ENCODE measurements at places on chromosomes 16 and 17.

DNA sequence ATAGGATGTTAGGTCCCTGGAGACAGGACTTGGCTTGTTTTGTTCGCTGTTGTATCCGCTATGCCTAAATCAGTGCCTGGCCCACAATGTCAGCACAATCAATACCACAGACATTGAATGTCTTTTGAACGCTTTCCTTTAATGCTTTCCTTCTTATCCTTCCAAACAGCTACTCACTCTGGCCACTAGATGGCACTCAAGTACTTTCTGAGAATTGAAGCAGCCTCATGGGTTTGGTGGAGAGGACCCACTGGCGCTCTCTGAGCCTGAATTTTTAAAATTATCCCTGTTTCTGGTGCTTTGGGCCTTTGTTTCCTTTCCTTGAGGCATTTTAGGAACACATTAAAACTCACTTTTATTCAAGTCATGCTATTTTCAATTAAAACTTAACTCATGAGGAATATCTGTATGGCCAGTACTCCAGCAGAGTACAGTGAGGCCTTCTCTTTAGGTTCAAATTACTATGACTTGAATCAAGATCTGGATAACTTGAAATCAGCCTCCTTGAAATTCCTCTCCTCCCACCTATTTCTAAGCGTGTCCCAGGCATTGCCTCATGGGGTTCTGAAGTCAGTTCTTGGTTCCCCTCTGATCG is 3.2 kb upstream of the NLRP1 start:
- peak; percentile 47 for DNase-seq

- no peak for DNase-seq
Observed at GRCh38 chr17:57541472-57542394, 203.4 kb downstream of the CCDC182 start.

DNA sequence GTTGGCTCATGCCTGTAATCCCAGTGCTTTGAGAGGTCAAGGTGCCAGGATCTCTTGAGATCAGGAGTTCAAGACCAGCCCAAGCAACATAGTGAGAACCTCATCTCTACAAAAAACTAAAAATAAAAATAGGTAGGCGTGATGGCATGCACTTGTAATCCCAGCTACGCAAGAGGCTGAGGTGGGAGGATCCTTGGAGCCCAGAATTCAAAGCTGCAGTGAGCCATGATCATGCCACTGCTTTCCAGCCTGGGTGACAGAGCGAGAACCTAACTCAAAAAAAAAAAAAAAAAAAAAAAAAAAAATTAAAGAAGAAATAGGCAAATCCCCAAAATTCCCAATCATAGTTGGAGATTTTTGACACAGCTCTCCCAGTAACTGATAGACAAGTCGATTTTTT is 32.2 kb upstream of the SRCIN1 start:
- DNase-seq, result no peak

GRCh38 chr17:17503566-17504130 is 7.5 kb upstream of the RASD1 start:
- DNase-seq, result no peak

GRCh38 chr17:82216301-82217119 is 3.9 kb upstream of the CCDC57 start:
- peak; percentile 35 for DNase-seq

GRCh38 chr17:65586899-65587298 is 25.5 kb upstream of the AXIN2 start:
- no peak for DNase-seq

- no peak for DNase-seq
Observed at GRCh38 chr16:79066561-79066960, 534.0 kb downstream of the MAF start.

GRCh38 chr16:53789137-53789536 is 85.2 kb downstream of the FTO start:
- no peak for DNase-seq

DNA sequence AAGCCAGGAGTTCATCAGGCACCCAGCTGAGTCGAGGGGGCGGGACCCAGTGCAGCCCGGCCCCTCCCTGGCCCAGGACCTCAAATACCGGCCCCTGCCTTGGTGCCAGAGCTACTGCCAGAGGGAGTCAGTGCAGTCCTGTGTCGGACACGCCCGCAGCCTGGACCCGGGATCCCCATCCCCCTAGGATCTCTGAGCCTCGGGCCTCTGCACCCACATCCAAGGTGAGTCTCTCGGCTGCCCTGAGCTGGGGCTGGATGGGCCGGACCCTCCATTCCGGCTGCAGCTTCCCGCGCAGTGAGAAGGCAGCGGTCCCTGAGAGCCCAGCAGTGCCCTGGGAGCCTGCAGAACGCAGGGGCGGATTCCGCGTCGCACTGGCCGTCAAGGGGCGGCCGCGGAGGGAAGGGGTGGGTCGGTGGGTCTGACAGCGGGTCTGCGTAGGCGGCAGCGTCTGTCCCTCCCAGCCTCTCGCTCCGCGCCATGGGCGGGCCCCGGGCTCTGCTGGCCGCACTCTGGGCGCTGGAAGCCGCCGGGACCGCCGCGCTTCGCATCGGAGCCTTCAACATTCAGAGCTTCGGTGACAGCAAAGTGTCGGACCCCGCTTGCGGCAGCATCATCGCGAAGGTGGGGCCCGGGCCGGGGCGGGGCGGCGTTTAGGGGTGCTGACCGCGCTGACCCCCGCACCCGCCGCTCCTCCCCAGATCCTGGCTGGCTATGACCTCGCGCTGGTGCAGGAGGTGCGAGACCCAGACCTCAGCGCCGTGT is at the start of gene DNASE1L2:
Gene DNASE1L2 (plus strand): TSS at position 108 of the 765 bp plus-strand sequence. CDS start 373 bp downstream, at position 481.
- DNase-seq, result no peak

DNA sequence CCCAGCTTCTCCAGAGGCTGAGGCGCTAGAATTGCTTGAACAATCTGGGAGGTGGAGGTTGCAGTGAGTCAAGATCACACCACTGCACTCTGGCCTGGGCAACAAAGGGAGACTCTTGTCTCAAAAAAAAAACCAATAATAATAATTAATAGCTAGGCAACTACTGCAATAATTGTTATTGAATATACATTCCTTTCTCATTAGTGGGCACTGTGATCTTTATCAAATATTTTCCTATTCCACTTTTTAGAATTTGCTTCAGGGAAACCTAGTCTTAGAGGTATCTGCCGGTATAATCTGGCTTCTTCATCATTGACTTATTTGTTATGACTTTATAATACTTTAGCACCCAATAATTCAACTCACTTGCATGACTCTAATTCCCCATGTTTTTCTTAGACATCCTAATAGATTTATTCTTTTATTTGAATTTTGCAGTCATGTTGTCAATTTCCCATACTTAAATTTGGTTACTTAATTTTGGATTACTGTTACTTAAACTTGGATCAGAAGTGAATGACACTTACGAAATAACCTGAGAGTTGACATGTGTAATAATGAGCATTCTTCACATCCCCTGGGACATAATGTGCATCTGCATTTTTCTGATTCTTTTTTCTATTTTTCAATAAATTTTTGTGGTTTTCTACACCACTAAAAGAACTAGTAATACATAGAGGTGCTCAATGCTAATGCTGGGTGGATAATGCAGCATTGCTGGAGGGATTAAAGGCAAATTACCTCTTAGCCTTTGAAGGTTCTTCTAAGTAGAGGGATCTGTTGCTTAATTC is 25.0 kb upstream of the KCNJ16 start:
- DNase-seq, result no peak

DNA sequence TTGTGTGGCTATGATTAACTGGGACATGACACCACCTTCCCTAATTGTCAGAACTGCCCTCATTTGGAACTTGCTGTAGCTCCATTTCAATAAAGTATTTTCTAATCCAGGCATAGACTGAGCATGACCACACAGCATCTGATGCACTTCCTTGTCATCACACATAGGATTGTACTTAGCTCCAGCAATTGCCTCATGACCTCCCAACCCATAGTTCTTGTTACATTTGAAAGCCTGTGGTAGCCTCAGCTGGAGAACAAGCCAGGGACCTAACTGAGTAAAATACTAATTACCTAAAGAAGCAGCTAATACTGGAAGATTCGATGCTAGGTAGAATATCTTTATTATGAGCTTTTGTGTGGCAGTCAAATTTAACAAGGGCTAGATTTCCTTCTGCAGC is 187.3 kb upstream of the KIF2B start:
- no peak for DNase-seq

GRCh38 chr17:81814748-81815645 is 11.0 kb downstream of the GCGR start:
- no peak for DNase-seq

DNA sequence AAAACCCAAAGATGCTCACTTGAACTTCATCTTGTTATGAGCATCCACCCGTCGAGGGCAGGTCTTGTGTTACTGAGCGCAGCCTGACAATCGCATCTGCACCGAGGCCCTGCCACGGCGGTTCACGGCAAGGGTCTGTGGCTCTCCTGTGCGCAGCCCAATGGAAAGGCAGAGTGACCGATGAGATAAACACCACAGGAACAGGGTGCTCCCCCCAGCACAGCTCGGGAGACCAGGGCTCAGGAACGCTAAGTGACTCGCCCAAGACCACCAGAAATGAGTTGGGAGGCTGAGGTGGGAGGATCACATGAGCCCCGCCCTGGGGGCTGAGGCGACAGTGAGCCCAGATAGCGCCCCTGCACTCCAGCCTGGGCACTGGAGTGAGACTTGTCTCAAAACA is 134.7 kb downstream of the ANKRD11 start:
- DNase-seq, result no peak

GRCh38 chr17:79922116-79922601 is 82.9 kb upstream of the CBX4 start:
- no peak for DNase-seq

- DNase-seq, result no peak
Observed at GRCh38 chr16:24800586-24800985, 45.2 kb upstream of the SLC5A11 start.

- no peak for DNase-seq
Observed at GRCh38 chr16:74650966-74651567, 15.6 kb downstream of the RFWD3 start.

DNA sequence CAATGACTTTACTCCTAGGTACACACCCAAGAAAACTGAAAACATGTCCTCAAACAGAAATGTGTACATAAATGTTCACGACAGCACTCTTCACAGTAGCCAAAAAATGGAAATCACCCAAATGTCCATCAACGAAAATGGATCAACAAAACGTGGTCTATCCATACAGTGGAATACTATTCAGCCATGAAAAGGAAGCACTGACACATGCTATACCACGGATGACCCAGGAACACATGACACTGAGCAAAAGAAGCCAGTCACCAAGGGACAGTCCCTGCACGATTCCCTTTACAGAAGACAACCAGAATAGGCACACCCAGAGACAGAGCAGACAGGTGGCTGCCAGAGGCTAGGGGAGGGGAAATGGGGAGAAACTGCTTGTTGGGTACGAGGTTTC is 11.3 kb downstream of the ZNF500 start:
- DNase-seq, result no peak

DNA sequence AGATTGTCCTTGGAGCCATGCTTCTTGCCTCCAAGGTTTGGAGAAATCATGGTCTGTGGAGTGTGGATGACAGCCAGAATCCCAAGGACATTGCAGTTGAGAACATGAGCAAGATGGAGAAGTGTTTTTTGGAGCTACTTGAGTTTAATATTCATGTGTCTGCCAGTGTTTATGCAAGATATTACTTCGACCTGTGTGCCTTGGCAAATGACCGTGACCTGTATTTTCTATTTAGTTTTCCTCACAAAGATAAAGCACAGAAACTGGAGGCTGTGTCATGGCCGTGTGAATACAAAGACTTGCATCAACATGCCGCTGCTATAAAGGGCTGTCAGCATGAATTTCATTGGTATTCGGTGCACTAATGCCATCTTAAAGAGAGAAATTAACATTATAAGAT is 9.0 kb downstream of the GGA2 start:
- DNase-seq, result no peak

DNA sequence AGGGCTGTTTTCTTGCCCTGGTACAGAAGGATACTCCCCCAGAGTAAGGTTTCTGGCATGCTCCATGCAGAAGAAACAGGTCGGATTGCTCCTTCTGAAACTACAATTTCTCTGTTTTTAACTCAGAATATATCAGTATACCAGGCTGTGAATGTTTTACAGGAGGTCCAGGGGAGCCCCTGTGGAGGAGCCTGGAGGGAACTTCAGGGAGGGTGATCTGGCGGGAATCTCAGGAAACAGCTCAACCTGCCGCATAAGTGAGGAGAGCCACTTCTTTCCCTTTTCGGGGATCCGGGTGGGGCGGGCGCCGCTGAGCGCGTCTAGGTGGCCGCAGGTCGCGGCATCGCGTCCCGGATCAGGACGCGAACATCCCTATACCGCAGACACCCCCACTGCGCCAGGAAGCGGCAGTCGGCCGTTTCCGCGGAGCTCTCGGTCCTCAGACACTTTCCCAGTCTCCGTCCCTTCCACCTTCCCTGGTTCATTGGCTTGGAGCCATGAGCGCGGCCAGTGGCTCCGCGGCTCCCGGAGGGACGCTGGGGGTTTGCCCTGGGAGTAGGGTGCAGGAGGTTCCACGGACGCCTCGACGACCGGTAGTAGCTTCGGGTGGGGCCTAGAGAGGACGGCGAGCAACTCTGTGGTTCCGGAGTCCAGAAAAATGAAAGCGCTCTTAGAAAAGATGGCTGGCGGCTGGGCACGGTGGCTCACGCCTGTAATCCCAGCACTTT is 3.1 kb upstream of the ZNF764 start:
- peak; percentile 23 for DNase-seq

GRCh38 chr17:74862108-74862901 is 2.6 kb upstream of the GRIN2C start:
- peak; percentile 54 for DNase-seq

DNA sequence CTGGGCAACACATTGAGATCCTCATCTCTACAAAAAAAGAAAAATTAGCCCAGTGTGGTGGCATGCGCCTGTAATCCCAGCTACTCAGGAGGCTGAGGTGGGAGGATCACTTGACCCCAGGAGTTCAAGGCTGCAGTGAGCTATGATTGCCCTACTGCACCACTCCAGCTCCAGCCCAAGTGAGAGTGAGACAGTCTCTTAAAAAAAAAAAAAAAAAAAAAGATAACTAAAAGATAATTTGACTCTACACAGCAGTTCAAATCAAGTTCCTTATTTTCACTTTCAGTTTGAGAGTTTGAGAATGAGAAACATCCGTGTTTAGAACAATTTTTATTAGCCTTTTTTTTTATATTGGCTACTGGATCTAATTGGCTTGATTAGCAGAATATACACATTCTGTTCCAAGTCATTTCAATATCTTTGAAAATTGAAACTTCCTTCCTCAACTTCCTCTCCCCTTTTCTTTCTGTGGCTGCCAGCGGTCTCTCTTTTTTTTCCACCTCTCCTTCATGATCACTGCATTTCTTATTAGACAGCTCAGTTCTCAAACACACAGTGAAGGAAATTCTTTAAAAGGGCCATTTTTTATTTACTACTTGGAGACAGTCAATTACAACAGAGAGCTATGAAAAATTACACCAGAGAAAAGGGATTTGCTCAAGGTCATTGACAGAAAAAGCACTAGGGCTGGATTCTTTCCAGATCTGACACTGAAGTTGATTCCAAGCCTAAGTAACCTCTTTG is 4.5 kb upstream of the ACSF2 start:
- DNase-seq, result no peak

Measured in activated T-helper 1 cell treated with anti-CD3 and anti-CD28 coated beads, Interleukin-12 subunit alpha, Interleukin-12 subunit beta, Interleukin-2, Interleukin-4 antibody, amounts not matched to agents 30 ng/mL and 10 ng/mL and 1 ng/mL, durations not matched to agents 14 hours and 24 hours and 36 hours (primary cell).